ENCODE measurements at places on chromosomes 3 and 15.

- DNase-seq = no peak
Measured at GRCh38 chr3:195690951-195691350, 29.8 kb upstream of the MUC20 start.

DNA sequence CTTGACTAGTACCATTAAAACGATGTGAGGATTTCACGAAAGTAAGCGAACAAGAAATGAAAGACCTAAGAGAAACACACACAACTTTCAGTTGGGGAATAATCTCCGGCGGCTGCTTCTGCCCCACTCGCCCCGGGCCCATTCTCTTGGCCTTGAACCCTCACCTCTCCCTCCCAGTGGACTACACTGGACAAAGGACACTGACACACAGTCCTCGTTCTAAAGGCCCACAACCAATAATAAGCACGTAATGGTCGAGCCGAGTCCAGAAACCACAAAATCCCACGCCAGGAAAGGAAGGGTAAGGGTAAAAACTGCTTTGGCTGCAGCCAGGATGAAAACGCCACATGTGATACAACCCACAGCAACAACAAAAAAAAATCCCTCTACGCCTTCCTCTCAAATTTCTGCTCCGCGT, 469 bp downstream of the ZNF770 start:
- no peak for DNase-seq

- no peak for DNase-seq
Measured at GRCh38 chr15:83206526-83207008, 1.1 kb downstream of the HDGFL3 start.

DNA sequence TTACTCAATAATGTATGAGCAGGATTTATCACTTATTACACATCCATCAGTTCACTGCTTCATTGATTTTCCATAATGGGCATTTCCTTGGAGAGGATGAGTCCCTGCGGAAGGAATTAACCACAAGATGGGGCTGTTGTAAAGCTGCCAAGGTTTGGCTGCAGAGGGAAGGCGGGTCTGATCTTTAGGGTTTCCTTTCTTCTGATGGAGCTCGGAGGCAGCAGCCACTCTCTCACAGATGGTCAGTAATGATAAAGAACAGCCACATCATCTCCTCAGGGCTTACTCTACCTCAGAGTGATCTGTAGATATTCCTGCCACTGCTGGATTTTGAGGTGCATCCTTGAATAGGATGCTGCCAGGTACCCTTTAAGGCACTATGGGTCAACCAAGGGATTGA, 115.2 kb downstream of the USP13 start:
- DNase-seq = no peak

- DNase-seq = no peak
Measured at GRCh38 chr3:55813268-55814097, 326.4 kb upstream of the WNT5A start.

GRCh38 chr3:131053043-131053859, 26.6 kb downstream of the NEK11 start:
- no peak for DNase-seq

DNA sequence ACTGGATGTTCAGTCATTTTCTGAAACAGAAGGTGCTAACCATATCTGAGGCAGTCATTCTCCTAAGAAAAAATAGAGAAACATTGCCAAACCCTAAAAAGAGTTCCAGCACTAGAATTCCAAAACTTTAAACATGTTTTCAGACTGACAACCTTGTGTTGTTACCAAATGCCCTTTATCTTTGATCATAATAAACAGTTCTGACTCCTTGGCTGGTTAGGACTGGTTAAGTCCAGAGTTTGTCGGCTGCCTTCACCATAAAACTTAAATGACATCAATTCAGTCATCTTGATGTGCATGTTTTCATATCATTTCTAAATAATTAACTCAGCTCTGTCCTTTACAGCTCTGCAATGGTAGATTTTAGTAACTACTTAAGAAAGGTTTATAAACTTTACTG, 68.0 kb downstream of the COL8A1 start:
- no peak for DNase-seq

- no peak for DNase-seq
Measured at GRCh38 chr3:117893001-117893400, 1141.6 kb downstream of the IGSF11 start.

DNA sequence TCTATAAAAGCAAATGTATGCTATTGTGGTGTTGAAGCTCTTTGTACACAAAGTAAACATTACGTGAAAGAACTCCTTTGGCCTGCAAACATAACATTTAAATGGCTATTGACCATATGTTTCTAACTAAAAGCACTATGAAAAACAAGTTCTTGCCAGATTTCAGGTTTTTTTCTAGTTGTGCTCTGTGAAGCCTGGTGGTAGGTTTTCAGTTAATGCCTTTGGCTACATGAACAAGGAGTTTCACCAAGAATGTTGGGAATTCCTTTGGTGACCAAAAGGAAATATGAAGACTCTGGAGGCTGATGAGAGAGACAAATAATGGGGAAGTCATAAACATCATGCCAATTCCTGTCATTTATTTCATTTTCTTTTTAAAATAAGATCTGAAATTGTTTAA, 66.0 kb downstream of the RBMS3 start:
- no peak for DNase-seq
